Urothelium cell line (cell line): ENCODE measurements at places on chromosomes 5 and 9.

DNA sequence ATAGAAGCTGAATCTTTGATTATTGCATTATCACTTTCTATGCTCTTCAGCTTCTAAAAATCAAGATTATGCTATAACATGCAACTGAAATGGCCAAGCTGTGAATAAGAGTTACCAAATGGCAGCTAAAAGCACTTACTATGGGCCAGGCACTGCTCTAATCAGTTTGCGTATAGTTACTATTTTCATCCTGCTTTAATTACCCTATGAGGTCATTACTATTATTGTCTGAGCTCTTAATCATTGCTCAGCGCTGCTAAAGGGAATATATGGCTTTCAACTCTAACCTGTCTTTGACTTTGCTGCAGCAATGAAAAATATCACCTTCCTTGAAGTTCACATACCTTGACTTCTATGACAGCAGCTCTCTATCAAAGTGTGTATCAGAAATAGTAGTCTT lies 210.8 kb downstream of the TRPM3 start:
- no peak for DNase-seq

GRCh38 chr9:69456201-69456600 lies 131.2 kb downstream of the ENTREP1 start:
- DNase-seq = no peak

DNA sequence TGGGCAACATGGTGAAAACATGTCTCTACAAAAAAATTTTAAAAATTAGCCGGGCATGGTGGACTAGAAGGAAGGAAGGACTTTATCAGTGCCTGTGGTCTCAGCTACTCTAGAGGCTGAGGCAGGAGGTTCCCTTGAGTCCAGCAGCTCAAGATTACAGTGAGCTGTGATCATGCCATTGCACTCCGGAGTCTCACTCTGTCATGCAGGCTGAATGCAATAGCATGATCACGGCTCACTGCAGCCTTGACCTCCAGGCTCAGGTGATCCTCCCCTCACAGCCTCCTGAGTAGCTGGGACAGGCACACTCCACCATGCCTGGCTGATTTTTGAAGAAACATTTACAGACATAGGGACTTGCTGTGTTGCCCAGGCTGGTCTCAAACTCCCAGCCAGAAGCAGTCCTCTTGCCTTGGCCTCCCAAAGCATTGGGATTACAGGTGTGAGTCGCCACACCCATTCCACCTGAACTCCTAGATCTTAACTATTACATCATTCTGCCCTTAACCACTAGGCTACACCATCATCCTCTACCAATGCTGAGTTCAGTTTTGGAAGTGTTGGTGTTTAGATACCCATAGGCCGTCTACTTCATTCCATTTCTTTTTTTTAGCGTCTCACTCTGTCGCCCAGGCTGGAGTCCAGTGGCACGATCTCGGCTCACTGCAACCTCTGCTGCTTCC lies 2.0 kb upstream of the URM1 start:
- DNase-seq = no peak

- DNase-seq = no peak
These were observed 24.6 kb downstream of the SERINC5 start for GRCh38 chr5:80231243-80231642.

DNA sequence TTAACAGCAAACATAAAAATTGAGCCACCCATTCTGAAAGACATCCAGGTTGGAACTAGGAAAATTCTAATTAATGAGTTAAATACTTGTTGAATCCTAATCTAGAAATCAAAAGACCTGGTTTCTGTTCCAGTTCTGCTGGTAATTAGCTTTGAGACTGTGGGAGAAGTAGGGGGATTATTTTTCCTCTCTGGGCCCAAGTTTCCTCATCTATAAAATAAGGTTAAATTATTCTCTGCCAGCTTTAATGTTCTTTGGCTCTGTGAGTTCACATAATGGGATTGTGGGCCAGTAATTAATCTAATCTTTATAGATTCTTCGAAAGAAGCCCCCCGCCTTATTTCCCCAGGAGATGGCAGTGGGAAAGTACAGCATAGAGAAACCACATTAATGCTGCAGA lies 104.6 kb downstream of the ENC1 start:
- DNase-seq = no peak

GRCh38 chr5:121138495-121138907 lies 674.4 kb downstream of the PRR16 start:
- no peak for DNase-seq

- DNase-seq = no peak
These were observed 152.3 kb downstream of the NR3C1 start for GRCh38 chr5:143251190-143251589.

GRCh38 chr5:43312076-43312661 lies 1.0 kb downstream of the HMGCS1 start:
- no peak for DNase-seq

DNA sequence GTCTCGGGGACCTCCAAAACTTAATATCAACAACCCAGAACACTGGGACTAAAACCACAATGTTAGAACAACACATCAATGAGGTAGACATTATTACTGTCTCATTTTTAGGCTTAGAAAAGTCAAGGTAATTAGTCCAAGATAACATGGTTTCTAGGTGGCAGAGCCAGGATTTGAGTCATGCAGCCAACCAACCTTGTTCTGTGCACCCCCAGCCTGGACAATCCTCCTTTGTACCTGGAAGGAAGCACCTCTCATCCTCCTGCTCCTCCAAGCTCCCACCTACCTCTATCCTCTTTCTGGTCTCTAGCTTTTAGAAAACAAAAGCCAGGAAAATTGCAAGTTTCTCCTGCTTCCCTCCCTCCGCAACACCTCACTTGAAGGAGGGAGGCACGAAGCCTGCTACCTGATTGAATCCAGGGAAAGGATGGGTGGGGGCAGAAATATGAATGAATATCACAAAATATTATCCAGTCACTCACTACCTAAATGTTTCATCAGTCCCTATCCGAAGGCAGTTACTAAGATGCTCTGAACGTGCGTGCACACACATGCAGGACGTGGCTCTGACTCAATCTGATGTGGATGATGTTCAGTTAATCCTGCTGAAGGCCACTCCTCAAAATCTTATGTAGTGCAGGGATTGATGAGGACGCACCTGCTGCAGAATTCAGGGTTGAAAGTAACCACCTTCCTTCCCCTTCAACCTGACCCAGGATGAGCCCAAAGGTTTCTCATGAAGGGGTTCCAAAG lies 26.3 kb upstream of the TTC1 start:
- DNase-seq = no peak

GRCh38 chr5:160312134-160312959 lies at the start of gene CCNJL:
Gene CCNJL (minus strand): TSS chr5:160312564. CDS start chr5:160311923, 641 bp downstream.
- DNase-seq = peak; percentile 97

DNA sequence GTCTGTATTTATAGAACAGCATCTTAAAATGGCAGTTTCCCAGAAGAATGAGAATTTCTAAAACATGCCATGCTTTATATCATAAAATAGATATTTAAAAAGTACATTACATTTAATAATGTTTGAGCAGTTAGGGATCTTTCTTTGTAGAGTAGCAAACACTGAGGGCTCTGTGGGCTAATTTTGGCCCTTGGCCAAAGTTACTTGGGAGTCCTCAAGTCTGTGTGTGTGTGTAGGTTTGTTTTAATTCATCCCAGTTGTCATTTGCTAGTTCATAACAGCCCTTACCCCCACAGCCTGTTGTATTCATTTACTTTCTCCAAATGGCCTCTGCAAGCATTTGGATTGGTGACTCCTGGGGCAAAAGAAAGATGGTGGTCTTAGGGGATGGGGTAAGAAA lies 576.4 kb upstream of the SGCD start:
- DNase-seq = no peak

GRCh38 chr5:100644185-100644584 lies 109.0 kb downstream of the FAM174A start:
- no peak for DNase-seq

DNA sequence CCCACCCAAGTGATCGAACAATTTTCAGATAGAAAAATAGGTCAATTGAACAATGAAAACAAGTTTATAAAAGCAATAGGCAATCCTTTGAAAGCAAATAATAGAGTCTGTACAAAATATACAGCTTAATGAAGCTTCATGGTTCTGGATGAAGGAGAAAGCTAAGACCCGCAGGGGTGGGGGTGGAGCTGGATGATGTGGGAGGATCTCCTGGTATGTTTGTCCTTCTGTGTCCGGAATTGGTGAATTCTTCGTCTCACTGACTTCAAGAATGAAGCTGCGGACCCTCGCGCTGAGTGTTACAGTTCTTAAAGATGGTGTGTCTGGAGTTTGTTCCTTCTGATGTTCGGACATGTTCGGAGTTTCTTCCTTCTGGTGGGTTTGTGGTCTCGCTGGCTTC lies 149.9 kb downstream of the NXNL2 start:
- DNase-seq = no peak

DNA sequence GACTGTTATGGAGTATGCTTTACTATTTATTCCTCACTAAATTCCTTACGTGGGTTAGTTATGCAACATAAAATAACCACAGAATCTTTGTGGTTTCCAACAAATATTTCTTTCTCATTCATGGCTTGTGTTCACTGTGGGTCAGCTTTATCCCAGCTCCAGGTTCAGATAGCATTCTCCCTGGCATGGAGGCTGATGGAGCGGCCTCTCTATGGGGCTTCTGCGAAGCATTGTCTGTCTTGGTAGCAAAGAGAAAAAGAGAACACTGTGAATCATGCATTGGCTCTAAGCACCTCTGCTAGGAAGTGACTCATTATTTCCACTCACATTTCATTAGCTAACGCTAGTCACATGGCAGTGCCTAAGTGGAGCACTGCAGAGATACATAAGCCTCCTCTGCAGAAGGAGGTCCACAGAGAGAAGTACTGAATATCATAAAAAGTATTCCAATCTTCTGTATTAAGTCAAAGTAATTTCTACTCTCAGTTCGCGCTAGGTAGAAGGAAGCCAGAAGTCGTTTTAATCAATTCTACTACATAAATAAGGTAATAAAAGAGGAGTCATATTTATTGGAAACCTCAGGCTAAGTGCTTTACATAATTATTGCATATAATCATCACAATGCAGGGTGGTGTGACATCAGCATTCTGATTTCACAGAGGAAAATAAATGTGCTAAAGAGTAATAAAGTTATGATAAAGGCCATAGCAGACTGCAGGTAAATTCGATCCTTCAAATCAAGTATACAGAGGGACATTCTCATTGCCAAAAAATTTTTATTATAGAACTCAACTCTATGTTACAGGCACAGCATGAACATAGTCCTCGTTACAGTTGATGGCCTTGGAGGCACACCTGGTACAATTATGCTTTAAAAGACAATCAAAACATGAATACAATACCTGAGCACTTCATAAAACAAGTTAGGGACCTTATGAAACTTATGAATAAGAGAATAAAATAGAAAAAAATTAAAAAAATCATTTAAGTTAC lies 531.1 kb downstream of the CETN3 start:
- DNase-seq = peak; percentile 77

GRCh38 chr5:149441986-149442385 lies 62.9 kb upstream of the IL17B start:
- DNase-seq = no peak

DNA sequence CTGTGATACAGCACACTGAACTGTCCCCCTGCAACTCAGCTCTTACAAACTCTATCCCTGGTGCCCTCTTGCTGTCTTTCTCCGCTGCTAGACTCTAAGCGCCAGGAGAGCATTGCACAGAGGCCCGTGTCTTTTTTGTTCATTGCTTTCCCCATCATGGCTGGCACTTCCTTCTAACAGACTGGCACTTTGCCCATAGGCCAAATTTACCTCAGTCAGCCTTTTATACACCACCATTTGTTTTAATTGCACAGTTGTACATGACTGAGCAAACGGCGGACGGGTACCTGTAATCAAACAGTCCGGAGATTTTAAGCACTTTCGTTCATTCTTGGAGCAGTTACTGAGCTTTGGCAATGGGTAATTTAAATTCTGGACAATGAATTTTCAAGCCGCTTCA lies 102.2 kb upstream of the CLINT1 start:
- DNase-seq = no peak

DNA sequence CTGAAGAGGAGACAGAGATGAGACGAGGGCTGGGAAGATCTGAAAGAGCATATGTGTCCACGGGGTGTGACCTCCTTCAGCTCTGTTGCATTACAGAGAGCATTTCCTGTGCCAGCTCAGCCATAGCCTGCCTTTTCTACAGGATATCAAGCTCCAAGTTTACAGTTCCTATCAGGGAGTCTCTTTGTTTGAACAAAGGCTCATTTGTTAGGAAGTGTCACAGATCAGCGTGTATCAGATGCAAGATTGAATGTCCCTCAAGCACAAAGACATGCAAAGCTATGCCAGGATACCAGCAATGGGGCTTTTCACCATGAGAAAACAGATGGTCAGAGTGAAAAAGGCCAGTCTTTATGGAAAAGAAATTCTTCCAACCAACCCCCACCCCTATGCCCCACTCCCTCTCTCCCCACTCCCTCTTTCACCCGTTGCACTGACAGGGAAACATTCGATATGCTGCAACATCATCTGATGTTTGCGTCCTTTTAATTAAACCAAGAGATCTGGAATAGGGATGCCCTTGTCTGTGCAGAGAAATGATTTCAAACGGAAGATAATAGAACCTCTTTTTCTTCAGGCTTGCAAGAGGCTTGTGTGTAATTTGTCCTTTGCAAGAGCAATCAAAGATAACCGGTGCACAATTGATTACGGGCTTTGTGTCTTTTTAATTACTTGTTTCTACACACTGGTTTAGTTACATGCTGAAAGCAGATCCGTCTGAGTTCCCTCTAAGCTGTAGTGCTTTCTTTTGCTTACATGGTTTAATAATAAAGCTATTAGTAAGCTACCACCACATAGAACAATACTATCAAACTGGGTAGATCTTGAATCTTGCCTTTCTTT lies 263.1 kb upstream of the RGMB start:
- peak; percentile 18 for DNase-seq

DNA sequence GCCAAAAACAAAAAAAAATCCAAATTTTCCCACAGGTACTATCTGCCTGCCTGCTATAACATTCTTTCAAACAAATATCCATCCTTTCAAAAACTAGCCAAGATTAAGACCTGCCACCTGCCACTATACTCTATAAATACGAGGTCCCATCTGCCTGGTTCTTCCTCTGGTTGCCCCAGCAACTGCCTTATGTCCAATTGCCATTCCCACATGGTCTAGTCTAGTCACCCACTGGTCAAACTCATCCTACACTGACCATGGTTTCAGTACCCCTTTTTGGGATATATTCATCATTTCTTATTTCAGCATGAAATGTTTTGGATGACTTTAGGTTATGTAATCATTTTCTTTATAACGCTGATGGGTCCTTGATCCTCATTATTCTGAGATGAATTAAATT lies 95.1 kb upstream of the CCNG1 start:
- DNase-seq = no peak

GRCh38 chr9:22356985-22357384 lies 89.6 kb upstream of the DMRTA1 start:
- DNase-seq = no peak

- DNase-seq = no peak
These were observed 34.4 kb upstream of the RANBP6 start for GRCh38 chr9:6049798-6050197.

- no peak for DNase-seq
These were observed 136.4 kb upstream of the PCSK5 start for GRCh38 chr9:75754080-75754479.

- no peak for DNase-seq
These were observed 100.4 kb upstream of the C9orf72 start for GRCh38 chr9:27673641-27674040.
